ENCODE measurements at places on chromosomes 3 and 15. TPM values are rescaled to one million over a fixed set of nuclear protein-coding genes. Genes with fewer than 3 reads are reported as not detected.

EXOG gene
- total RNA-seq = 6.4 TPM

ZKSCAN7 gene
- 5.6 TPM for total RNA-seq

CATSPER2 gene
- 10.1 TPM for total RNA-seq

TGM4 gene
- total RNA-seq = 2,264 TPM

PSTPIP1 gene
- total RNA-seq = 2.1 TPM

GOLGA6L2 gene
- 1.4 TPM for total RNA-seq

C3orf49 gene
- not detected for total RNA-seq

GRM2 gene
- total RNA-seq = 0.32 TPM

STARD5 gene
- 19.6 TPM for total RNA-seq

CLDN11 gene
- 668 TPM for total RNA-seq

GABRB3 gene
- 10.3 TPM for total RNA-seq

SKIC8 gene
- total RNA-seq = 58.1 TPM

SNTN gene
- not detected for total RNA-seq

KBTBD13 gene
- 0.57 TPM for total RNA-seq

NRROS gene
- 2.0 TPM for total RNA-seq

CCDC54 gene
- not detected for total RNA-seq

FRMD5 gene
- 8.1 TPM for total RNA-seq

CYP1A1 gene
- total RNA-seq = 0.57 TPM

SLC35G2 gene
- 17.4 TPM for total RNA-seq

DUOX1 gene
- 18.4 TPM for total RNA-seq

SLC27A2 gene
- total RNA-seq = 4.7 TPM

TBC1D21 gene
- total RNA-seq = 1.4 TPM

EFCC1 gene
- 1.8 TPM for total RNA-seq

GNAT1 gene
- not detected for total RNA-seq

CAPN3 gene
- 15.1 TPM for total RNA-seq

STRIT1 gene
- total RNA-seq = 4.9 TPM

RBP2 gene
- total RNA-seq = not detected

CCR3 gene
- not detected for total RNA-seq

DGKG gene
- 1.2 TPM for total RNA-seq

Data from prostate gland (tissue), 2 donors.